Ovary (tissue), 10 donors: ENCODE measurements at places on chromosomes 12 and 14. TPM values are rescaled to one million over a fixed set of nuclear protein-coding genes. Genes with fewer than 3 reads are reported as not detected.

Gene KRT6A
- 14.5 TPM for total RNA-seq

Gene INHBC
- not detected for total RNA-seq

Gene NKX2-1
- not detected for total RNA-seq

Gene NPAS3
- 15.4 TPM for total RNA-seq

Gene ARG2
- 3.4 TPM for total RNA-seq

Gene GSKIP
- 11.5 TPM for total RNA-seq

Gene ABCD2
- 0.12 TPM for total RNA-seq

Gene MIPOL1
- 24.6 TPM for total RNA-seq

Gene NANOG
- total RNA-seq, result 0.62 TPM

Gene SLC6A12
- 0.24 TPM for total RNA-seq

Gene CMAS
- 27.0 TPM for total RNA-seq

Gene GCN1
- 42.2 TPM for total RNA-seq

Gene WNT5B
- 15.9 TPM for total RNA-seq

Gene FAM90A1
- total RNA-seq, result 0.20 TPM

Gene VWF
- total RNA-seq, result 115 TPM

Gene CHMP4A
- 42.9 TPM for total RNA-seq

Gene GRIN2B
- total RNA-seq, result not detected

Gene INHBE
- total RNA-seq, result not detected

Gene PMEL
- total RNA-seq, result 3.6 TPM

Gene SERPINA10
- total RNA-seq, result not detected

Gene TMEM179
- total RNA-seq, result 0.30 TPM

Gene CDKN3
- total RNA-seq, result 1.0 TPM

Gene CCND2
- 79.8 TPM for total RNA-seq

Gene CCDC196
- not detected for total RNA-seq

Gene FAIM2
- total RNA-seq, result 19.3 TPM

Gene MFAP5
- total RNA-seq, result 0.72 TPM

Gene SPRYD3
- total RNA-seq, result 81.5 TPM

Gene CEBPE
- total RNA-seq, result not detected

Gene CD4
- total RNA-seq, result 11.4 TPM

Gene CRADD
- 11.4 TPM for total RNA-seq

Gene KRT74
- not detected for total RNA-seq

Gene TAS2R14
- 6.9 TPM for total RNA-seq

Gene GAPDH
- total RNA-seq, result 661 TPM

Gene RPS6KL1
- 1.0 TPM for total RNA-seq

Gene AMHR2
- total RNA-seq, result 37.4 TPM

Gene TAOK3
- 17.6 TPM for total RNA-seq

Gene SERPINA1
- total RNA-seq, result 8.2 TPM

Gene CLEC4D
- not detected for total RNA-seq
